ENCODE measurements at places on chromosomes 7 and 10.

DNA sequence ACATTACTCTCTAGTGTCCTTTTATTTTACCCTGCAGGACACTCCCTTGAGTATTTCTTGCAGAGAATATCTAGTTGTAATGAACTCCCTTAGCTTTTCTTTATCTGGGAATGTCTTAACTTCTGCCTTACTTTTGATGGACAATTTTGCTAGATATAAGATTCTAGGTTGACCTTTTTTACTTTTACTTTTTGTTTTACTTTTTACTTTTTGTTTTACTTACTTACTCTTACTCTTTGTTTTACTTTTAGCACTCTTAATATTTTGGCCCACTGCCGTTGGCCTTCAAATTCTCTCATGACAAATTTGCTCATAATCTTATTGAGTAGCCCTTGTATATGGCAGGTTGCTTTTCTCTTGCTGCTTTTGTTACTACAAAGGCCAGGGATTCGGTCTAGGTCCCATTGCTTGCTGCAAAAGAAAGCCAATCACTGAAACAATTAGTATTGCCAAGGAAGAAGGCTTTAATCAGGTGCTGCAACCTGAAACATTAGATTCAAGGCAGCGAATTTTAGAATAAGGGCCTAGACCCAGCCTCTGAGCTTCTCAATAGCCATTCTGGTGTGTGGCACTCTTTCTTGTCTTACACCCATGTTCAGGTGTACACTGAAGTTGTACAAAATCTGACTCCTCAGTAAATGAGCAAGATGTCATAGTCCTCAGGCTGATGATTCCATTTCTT lies 137.0 kb downstream of the TES start:
- no peak for DNase-seq

DNA sequence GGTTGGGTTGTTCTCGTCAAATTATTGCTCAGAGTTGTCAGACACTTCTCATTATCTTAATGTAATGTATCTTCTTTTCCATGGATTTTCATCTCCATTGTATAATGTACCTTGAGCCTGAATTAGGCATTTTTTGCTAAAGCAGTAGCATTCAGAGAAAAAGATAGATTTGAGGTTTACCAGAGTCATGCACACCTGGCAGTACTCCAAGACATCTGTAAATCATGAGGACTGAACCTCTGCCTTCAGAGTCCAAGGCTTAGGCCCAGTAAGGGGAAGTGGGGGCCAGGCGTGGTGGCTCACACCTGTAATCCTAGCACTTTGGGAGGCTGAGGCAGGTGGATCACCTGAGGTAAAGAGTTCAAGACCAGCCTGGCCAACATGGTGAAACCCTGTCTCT lies 624.3 kb upstream of the MBL2 start:
- DNase-seq = no peak

GRCh38 chr10:22622242-22622806 lies 92.1 kb downstream of the PIP4K2A start:
- DNase-seq = no peak

GRCh38 chr7:149293338-149293737 lies 31.3 kb downstream of the ZNF783 start:
- DNase-seq = no peak

DNA sequence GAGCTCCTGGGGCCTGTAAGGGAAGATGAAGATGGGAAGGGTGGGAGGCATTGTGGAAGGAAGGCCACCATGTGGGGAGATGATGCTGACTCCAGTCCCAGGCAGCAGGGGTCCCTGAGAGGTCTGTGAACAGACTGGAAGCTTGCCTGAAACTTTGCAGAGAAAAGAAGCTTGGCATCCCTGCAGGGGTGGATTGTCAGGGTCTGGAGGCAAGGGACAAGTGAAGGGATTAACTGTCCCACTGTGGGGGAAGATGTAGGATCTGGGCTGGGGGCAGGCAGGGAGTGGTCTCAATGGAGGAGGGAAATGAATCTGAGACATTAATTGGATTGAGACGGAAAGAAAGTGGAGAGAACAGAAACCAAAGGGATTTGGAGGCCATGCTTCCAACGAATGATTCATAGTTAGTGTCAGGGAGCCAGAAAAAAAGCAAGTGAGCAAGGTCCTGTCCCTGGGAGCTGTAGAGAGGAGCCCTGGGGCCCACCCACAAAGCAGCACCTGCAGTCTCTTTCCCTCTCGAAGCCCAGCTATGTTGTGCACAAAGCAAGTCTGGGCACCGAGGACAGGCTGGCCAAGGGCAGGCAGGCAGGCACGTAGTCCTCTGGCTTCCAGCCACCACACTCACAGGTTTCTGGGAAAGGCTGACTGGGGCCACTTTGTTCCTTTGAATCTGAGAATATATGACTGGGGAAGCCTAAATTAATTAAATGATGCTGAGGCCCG lies 4.7 kb upstream of the SLC18A3 start:
- DNase-seq = no peak

DNA sequence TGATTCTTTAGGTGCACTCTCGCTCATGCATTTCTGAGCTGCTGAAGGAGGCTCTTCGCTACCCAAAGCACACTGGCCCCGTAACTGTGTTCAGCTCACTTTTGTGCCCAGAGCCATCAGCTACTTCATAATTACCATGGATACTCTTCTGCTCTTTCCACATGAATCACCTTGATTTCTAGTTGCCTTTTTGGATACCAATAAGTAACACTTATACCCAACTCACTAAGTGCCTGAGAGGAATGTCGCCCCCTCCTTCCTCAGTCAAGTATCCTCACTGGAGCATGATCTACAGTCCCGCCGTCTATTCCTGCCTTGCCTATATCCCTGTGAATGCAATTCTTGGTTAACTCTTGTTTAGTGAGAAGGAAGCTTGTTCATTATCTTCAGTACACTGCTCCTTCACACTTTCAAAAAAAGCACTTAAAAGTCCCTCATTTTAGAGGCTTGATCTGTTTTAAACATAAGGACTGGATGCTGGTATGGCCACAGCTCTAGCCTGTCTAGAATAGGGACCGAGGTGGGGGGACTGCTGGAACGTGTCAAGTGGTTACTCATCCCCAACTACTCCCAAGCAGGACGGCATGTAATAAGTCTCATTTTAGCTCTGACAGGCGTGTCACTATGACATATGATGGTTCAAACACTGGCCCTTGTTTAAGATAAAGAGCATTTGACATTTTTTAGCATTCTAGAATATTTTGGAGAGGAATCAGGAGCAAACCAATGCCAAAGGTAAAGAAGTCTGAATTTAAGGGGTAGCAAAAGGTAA lies 23.7 kb downstream of the SVIL start:
- DNase-seq = no peak

GRCh38 chr7:45244981-45245380 lies 87.4 kb downstream of the RAMP3 start:
- no peak for DNase-seq

GRCh38 chr7:156158693-156159092 lies 346.4 kb upstream of the SHH start:
- no peak for DNase-seq

DNA sequence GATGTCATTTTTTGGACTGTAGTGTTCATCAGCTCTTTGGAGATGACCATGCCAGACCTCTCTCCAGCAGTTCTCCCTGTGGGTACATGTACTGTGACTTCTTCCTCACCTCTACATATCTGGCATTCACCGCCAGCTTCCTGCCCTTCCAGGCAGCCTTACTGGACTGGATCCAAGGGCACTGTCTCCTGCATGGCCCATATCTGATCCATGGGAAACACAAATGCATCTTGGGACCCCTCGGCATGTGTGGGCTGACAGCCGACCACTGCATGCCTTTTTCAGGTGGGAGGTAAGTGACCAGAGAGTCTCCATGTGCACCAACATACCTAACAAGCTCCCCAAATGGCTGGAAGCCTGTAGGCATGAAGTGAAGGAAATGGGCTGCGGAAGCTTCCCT lies 3.9 kb upstream of the BLVRA start:
- no peak for DNase-seq
